ENCODE measurements at places on chromosomes 6 and 20.

DNA sequence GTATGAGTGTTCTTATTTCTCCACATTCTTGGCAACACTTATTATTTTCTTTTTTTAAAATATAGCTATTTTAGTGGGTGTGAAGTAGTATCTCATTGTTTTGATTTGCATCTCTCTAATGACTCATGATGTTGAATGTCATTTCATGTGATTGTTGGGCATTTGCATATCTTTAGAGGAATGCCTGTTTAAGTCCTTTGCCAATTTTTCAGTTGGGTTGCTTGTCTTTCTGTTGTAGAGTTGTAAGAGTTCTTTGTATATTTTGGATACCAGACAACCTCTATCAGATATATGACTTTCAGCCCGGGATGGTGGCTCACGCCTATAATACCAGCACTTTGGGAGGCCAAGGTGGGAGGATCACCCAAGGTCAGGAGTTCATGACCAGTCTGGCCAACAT, 5.1 kb upstream of the POPDC3 start:
- no peak for DNase-seq

DNA sequence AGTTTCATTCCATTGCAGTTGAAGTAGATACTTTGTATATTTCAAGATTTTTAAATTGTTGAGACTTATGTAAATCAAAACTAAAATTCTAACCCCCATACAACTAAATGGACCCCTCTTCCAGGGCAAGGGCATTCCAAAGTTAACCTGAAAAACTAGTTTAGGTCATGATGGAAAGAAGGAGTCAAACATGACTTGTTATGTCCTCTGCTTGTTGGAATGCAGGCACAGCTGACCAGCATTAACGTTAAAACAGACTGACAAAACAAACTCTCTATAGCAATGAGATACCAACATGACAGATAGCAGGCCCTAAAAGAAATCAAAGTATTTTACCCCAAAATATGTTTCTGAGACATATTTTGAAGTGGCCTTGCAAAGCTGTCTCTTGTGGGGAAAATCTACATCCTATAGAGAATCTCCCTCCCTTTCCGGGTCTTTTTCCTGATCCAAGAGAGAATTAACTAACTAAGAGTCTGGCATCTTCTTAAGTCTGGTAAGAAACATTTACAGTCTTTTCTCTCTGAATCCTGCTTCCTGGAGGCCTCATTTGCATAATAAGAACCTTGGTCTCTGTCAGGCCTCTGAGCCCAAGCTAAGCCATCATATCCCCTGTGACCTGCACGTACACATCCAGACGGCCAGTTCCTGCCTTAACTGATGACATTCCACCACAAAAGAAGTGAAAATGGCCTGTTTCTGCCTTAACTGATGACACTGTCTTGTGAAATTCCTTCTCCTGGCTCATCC, 124.3 kb upstream of the ATXN1 start:
- no peak for DNase-seq

GRCh38 chr6:128057946-128058345, 157.1 kb upstream of the THEMIS start:
- peak; percentile 26 for DNase-seq

GRCh38 chr6:73451223-73452106, 632 bp downstream of the CGAS start:
- DNase-seq: no peak

DNA sequence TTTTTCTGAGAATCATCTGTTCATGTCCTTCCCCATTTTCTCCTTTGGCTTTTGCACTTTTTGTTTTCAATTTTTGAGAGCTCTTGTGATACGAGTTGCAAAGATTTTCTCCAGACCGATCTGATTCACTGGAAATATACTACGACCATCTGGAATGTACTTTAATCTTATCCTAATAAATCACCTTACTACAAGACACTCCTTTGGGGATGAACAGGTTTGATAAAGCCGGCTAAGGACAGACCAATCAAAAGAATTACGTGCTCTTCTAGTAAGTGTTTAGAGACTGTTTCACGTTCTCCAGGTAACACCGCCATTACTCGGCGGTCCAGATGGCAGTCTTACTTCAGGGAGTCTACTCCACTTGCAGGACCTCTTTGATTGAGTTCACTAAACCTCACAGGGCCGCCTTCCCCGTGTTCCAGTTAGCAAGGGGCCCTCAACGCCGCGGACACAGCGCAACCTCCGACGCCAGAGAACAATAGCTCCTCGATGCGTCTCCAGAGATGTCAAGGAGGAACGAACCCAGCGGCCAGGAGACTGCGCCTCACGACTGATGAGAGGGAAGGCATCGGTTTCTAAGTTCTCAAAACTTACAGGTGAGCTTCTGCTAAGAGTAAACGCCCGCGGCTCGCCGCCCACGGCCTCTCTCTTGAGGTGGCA, 920 bp upstream of the WTAP start:
- DNase-seq: no peak

DNA sequence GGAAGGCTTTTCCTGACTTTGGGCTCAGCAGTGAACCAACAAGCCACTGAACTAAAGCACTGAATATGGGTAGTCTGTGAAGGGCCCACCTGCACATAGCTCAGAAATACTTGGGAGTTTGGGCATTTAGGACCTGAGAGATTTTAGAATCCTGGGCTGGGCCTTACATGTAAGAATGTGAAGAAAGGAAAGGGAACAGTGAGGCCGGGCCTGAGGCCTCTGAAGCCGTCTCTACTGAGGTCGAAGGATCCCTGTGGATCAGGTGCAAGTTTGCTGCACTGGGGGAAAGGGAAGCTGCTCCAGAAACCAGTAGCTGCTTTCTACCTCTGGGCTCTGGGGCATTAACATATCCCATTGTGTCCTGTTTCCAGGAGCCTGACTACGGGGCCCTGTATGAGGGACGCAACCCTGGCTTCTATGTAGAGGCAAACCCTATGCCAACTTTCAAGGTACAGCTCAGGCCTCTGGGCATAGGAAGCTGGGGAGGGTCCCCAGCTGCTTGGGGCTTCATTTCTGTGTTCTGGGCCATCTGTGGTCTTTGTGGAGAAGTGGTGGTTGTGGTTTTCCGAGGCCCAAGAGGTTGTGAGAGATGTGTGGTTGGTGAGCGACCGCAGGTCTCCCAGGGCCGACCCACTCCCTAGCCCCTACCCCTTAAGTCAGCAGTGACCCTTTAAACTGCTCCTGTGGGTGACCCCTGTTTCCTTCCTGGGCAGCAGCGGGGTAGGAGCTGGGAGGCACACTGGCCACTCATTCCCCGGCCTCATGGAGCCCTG, 30.3 kb downstream of the PLCG1 start:
- no peak for DNase-seq

- no peak for DNase-seq
Observed at GRCh38 chr20:33694639-33695012, 8.4 kb upstream of the E2F1 start.

DNA sequence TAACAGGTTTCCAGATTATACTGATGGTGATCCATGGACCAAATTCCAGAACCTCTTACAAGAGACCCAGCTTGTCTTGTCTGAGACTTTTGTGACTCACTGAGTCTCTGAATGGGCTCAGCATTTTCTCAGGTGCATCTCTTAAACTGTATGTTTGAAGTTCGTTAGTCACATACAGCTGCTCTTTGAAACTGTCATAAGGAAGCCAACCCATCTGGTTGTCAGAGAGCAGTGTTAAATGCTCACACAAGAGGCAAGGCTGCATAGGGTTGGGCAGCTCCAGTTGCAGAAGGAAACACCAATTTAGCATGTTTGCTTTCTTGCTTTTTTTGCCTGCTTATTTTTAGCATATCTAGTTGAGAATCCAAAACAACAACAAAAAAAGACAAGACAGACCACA, 47.1 kb downstream of the TRIM27 start:
- DNase-seq: no peak

DNA sequence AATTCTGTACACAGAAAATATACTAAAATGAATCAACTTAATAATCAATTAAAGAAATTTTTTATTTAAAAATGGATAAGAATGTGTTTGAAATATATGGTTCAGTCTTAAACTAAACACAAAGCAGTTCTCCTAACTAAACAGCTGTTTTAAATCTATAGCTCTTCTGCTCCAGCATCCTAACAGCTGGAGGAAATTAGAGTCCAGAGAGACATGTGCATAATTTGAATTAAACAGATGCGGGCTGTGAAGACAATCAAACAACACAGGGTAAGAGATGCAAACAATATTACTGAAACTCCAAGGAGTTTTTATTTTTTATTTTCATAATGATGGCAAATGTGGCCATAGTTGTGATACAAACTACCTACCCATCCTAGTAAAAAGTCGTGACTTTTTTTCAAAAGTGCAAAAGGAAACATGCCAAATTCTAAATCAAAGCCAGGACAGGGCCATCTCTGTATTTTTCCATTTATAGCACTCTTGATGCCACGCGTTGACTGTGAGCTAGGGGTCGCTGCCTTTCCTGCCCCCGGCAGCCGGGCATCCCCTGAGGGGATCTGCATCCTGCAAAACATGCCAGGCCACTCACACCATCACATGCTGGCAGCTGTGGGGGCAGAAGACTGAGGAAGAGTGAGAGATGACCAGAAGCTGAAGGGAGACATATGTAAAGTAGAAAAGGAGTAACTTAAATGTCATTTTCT, 310.6 kb downstream of the PRKN start:
- no peak for DNase-seq

- no peak for DNase-seq
Observed at GRCh38 chr6:127100510-127101140, 17.8 kb upstream of the RSPO3 start.

DNA sequence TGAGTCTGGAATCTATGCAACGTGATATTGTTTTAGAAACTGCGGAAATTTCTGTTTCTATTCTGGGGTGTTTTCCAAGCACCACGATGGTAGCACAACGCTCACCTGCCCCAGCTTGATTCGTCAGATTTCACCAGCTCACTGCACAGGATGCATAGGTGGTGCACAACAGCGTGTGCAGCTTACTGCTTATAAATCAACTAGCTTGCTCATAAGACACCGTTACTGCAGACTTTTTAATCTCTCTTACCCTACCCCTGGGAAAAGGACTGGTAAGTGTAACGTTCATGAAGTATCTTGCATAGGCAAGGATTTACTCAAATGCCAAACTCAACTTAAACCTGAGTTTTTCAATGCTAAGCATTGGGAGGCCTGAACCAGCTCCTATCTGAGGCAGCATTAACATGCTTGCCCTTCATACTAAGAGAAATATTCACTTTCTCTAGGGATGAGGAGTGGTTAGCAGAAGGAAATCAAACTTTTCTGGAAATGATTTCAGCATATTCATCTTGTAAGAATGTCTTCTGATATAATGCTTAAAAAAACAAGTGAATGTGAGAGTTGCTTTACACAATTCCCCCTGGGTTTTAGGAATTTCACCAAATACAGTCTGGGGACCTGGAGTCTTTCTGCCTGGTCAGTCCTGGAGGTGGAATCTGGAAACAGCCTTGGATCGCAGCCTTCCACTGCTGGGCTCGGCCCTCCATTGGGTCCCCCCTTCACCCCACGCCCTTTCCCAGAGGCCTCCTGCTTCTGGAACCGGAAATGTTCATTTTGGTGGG, 100.6 kb downstream of the DACT2 start:
- no peak for DNase-seq

DNA sequence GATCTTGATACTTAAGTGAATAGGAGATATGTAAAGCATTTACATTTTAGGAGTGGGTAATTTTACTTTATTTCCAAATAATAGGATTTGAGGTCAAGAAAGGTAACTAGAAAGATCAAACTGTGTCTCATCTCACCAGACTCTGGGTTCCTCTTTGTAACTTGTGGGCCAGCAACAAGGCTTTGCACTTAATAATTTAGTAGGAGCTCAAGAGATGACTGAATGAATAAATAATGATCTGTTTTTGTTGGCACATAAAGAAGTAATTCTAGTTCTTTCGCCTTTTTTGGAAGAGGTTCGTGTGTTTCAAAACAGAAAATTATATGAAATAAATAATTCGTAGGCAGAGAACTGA, 67.4 kb upstream of the FABP7 start:
- DNase-seq: no peak

GRCh38 chr6:97322811-97323210, 39.8 kb upstream of the MMS22L start:
- peak; percentile 40 for DNase-seq

GRCh38 chr6:118617417-118617816, 34.0 kb downstream of the CEP85L start:
- DNase-seq: no peak

GRCh38 chr20:62557999-62558408, 82.2 kb upstream of the GATA5 start:
- DNase-seq: no peak

GRCh38 chr6:1516742-1517520, 92.8 kb upstream of the FOXC1 start:
- no peak for DNase-seq

DNA sequence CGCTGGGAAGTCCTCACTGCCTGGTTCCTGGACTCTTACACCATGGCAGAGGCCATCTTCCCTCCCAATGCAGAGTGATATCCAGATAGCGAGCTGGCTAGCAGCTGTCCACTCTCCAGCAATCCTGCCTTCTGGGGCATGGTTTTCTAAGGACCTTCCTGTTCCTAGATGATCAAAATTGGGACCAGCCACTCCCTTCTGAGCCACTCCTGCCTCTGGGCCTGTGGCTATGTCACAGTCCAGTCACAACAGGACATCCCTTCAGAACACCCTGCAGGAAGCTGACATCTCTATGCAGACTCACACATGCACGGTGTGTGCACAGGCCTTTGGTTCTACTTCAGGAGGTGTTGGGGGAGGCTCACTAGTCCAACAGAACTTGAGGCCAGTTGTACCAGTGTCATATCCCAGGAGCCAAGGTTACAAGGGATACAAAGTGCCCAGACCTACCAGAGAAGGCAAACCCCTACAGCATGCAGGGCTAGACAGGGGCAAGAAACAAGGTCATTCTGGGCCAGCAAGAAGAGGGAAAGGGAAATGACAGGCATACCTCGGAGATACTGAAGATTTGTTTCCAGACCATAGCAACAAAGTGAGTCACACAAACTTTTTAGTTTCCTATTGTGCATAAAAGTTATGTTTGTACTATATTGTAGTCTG, 2.7 kb upstream of the MCCD1 start:
- DNase-seq: peak; percentile 41

- no peak for DNase-seq
Observed at GRCh38 chr20:21004386-21005076, 101.6 kb downstream of the LINC00237 start.

DNA sequence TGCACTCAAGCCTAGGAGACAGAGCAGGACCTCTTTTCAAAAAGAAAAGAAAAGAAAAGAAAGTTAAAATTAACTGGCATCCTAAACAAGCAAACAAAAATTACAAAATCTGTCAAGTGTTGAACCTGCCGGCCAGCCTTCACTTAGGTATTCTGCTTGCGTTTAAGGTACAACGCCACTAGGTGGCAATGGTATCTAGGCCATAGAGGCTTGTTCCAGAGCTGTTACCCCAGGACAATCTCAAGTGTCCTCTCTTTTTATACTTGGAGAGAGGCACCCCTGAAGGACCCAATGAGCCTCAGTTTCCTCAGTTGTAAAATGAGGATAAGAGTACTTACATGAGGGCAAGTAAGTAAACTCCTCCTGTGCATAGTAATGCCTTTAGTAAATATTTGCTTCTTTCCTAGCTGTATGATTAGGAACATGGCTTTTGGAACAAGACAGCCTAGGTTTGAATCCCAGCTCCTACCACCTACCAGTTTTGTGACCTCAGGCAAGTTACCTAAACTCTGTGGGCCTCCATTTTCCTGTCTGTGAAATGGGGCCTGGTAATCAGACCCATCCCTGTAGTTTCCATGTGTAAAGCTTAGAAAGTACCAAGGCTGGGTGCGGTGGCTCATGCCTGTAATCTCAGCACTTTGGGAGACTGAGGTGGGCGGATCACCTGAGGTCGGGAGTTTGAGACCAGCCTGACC, 5.8 kb upstream of the PACSIN1 start:
- no peak for DNase-seq

GRCh38 chr20:57432480-57432861, 41.3 kb downstream of the RBM38 start:
- no peak for DNase-seq

- DNase-seq: no peak
Observed at GRCh38 chr6:131134980-131135243, 355 bp upstream of the AKAP7 start.

Measured in BJ (cell line).